ENCODE measurements at places on chromosomes 3 and 15.

GRCh38 chr3:122506450-122506849, 8.3 kb downstream of the KPNA1 start:
- DNase-seq = no peak

DNA sequence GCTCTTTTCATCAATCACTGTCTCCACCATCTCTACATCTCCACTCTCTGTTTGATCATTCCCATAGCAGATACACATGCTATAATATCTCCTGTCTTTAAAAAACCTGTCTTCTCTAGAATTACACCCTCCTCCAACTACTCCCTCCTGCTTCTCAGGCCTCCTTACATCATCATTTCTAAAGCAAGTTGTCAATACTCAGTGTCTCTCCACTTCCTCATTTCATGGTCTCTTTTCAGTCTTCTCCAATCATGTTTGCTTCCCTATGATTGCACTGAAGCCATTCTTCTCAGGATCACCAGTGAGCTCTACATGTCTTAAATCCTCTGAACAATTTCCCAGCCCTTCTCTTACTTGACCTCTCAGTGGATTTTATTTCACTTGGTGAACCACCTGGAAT, 87.0 kb upstream of the ZNF280D start:
- DNase-seq = no peak

DNA sequence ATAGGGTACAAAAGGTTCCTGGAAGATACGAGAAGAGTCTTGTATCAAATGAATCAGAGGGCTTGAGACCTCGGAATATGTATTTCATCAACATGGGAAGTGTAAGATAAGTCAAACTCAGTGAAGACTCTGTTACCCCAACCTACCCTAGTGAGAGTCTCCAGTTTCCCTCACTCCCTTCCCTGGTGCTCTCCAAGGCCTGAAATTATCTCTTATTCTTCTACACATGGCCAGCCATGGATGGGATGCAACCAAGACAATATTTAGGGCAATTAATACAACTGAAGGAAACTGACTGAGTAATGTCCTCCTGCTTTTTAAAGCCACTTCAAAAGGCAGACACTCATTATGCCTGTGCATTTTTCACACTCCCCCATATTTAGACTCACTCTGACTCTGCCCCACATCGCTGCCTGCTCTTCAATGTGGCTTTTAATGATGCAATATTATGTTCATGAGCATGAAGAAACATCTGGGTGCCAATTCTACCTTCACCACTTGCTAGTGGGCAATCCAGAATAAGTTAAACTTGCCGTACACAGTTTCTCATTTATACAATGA, 137.1 kb upstream of the THBS1 start:
- DNase-seq = no peak

DNA sequence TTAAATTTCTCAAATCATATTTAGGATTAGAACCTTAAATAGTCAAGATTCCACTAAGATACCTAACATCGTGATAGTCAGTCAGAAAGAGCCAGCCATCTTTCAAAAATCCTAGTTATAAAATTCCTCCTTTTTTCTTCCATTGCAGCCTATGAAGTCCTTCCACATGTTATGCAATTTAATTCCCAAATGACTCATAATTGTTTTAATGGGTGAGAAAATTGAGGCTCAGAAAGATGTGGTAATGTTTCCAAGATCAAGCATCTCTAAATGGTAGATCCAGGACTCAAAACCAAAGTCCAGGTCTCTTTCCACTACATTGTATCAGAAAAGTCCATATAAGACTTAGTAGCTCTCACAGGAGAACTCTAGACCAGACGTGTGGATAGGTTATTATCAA, 9.5 kb downstream of the CFAP44 start:
- DNase-seq = no peak

DNA sequence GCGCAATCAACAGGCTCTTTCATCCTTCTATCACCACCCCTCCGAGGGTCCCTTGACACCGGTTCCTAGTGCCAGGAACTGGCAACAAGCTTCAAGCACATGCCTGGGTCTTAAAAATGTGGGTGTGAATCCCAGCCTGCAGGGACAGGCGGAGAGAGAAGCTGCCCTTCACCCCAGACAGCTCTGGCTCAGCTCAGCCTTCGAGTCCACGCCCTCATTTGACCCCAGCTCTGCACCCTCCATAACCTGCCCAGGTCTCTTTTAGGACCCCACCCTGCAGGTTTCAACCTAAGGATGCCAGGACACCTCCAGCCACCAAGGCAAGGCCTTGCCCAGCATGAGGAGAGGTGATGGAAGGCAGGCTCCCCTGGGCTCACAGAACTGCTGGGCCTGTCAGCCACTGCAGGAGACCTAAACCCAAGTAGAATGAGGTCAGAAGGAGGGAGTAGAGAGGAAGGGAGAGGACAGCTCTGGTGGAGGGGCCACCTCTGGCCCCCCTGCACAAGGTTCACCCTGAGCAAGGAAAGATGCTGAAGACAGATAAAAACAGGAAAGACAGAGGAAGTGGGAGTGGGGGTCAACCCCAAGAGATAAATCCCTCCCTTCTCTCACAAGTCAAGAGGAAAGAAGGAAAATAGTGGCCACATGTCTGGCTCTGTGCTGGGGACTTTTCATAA, 2.6 kb upstream of the LOXL1 start:
- DNase-seq = no peak

- DNase-seq = peak; percentile 95
Measured at GRCh38 chr15:96330450-96331143, at the start of gene NR2F2. Gene NR2F2 (plus strand): TSS chr15:96330700. CDS start chr15:96332106, 1,406 bp downstream.

DNA sequence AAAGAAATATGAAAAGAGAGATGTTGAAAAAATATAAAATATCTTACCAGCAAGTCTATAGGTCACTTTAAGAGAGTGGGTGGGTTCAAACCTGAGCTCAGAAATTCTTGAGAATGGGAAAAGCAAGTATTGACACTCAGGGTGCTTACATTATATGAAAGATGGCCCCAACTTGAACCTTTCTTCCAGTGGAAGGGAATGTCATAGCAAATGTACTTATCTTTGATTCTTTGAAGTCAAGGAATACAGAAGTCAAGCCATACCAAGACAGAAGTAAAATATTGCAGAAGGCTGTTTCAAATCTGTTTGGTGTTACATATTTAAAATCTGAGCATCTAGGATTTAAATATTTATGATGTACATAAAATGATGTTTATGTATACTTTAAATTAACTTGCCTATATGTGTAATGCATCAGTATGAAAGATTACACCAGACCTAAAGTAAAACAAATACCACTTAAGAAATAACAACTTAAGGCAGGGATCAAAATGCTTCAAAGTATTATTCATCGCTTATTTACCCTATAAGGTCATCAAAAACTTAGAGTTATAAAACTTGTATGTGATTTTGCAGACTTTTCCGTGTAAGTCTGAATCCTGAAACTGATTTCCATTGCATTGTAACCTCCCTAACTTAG, 8.7 kb downstream of the MME start:
- no peak for DNase-seq

- DNase-seq = no peak
Measured at GRCh38 chr15:69341356-69341755, 42.6 kb downstream of the PAQR5 start.

DNA sequence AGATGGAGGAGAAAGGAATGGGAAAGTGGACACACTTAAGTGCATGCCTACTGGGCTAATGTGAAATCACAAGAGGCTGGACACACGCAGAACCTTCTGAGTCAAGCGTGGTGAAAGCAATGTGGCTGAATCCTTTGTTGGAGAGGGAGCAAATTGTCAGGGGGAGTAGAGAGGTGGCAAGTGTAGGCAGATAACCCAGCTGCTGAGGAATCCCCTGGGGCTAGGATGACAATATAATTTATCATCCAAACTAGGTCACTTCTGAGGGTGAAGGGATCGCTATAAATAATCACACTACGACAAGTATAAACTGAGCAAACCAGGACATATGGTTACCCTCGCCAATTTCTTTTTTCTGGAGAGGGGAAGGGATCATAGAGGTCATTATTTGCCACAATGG, 28.7 kb downstream of the TAMM41 start:
- no peak for DNase-seq

GRCh38 chr3:164940745-164941144, 137.6 kb downstream of the SI start:
- DNase-seq = no peak

DNA sequence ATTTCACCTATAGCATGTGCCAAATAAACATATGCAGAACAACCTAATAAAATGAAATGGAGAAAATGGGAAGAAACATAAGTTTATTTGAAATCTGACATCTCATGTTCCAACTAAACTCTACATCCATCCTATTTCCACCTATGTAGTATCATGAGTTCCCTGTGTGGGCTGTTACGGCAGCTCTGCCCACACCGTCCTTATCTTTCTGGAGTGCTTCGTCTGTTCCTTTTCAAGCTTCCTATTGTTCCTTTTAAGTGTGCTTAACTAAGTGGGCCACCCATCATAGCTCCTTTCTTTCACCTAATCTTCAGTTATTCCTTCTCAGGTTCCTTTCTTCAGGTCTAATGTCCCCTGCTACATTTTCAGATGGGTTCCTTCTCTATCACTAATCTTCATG, 17.3 kb downstream of the RYR3 start:
- DNase-seq = no peak

- DNase-seq = no peak
Measured at GRCh38 chr15:64642875-64643274, 132.5 kb downstream of the RBPMS2 start.

GRCh38 chr3:185732782-185733181, 92.1 kb downstream of the IGF2BP2 start:
- DNase-seq = no peak

GRCh38 chr3:12472796-12473195, 11.5 kb upstream of the TSEN2 start:
- no peak for DNase-seq

GRCh38 chr15:75723847-75724660, 11.4 kb upstream of the CSPG4 start:
- DNase-seq = no peak

GRCh38 chr15:47846128-47846868, 129.0 kb downstream of the SEMA6D start:
- no peak for DNase-seq

DNA sequence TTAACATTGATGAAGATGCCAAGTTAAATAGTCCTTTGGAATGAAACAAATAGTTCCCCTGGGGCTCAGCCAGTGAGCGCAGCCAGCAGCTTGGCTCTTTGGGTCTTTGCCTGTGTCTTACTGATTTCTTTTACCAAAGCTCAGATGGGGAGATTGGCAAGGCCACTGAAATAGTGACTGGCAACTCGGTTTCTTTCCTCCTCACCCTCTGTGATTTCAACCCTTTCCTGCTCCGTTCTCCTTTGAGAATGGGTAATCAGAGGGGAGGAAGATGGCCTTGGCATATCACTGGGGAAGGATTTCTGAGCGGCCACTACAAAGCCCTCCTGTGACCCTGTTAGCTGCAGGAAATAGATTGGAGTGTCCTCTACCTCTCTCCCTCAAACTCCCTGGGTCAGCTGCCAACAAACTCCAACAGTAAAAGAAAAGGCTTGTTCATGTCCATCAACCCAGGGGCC, 337.1 kb upstream of the LRRFIP2 start:
- DNase-seq = no peak

GRCh38 chr3:185586686-185587039, 568 bp downstream of the SENP2 start:
- DNase-seq = peak; percentile 2

DNA sequence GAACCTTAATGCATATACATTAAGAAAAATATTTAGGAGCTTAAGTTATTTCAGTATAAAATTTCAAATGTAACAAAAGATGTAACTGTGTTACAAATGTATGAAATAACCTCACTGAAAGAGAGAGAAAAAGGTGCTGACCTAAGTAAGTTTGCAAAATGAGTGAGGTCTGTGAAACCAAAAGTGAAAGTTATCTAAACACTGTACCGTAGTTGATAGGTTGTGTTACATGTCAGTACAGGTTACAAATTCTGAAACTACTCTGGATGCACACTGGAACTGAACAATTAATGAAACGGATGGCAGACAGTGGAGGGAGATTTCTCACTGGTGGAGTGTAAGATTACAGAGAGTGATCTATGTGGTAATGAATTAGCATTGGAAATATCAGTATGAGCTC, 420.7 kb downstream of the ZNF385D start:
- no peak for DNase-seq

DNA sequence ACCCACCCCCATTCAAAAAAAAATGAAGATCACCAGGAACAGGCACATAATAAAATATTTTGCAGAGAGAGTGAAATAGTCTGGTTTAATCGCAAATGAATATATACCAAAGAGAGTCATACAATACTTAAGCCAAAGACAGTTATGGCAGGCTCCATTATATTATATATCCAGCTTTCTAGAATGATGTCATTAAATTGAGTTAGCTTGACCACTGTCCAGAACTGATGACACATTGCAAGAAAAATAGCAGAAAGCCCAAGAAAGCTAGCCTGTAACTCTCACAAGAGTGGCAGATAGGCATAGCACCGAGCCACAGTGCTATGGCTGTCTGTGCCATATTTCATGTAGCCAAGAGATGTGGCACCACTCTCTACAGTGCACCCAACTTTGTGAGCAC, 231.9 kb upstream of the SEMA6D start:
- no peak for DNase-seq

- no peak for DNase-seq
Measured at GRCh38 chr3:32200992-32201758, 37.3 kb upstream of the CMTM8 start.

DNA sequence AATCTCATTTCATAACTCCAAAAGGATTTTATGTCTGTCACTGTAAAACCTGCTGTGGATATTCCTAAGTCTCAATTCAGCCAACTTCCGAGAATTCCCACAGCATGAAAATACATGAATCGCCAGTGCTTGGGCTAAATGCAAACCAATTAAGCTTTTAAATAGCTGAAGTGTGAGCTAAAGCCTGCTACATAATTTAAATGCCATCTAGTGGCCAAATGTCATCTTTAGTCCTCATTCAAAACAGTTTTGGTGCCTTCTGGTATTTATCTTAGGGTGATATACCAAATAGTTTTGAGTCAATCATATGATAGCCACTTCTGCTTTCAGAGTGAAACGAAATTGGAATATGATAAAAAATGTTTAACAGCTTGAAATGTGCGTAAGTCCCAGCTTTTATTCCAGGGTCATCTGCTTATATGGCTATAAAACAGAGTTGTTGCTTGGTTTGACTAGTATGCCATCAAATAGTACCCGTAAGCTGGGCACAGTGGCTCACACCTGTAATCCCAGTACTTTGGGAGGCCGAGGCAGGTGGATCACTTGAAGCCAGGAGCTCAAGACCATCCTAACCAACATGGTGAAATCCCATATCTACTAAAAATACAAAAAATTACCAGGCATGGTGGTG, 41.8 kb upstream of the CCNL1 start:
- DNase-seq = no peak

- no peak for DNase-seq
Measured at GRCh38 chr3:160038862-160039562, 50.4 kb downstream of the IL12A start.

DNA sequence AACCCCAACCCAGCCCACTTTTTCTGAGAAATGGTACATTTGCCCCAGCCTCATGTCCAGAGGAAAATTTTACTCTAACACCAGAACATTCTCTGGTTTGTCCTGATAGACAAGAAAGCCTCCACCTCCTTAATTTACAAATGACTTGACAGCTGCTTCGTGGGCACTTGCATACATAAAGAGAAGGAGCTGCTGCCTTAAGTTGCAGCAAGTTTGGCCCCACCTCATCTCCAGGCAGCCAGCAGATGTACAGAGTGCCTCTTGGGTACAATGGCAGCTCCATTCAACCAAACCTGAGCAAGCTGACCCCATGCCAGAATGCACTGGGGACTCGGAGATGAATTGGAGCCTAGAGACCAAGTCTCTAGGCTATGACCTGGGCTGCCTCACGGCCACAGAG, 6.2 kb upstream of the H1-8 start:
- DNase-seq = no peak

GRCh38 chr3:131535131-131535530, 32.4 kb upstream of the MRPL3 start:
- no peak for DNase-seq

- no peak for DNase-seq
Measured at GRCh38 chr3:158333736-158334135, 223.8 kb downstream of the RSRC1 start.

All from HS-27A (cell line).